Bronchial epithelial cell (primary cell): ENCODE measurements at places on chromosomes 2 and 18. TPM values are rescaled to one million over a fixed set of nuclear protein-coding genes. Genes with fewer than 3 reads are reported as not detected.

The ONECUT2 gene
- total RNA-seq: under 0.01 TPM in 2 replicates

GRCh38 chr18:8952769-8953760, 149.4 kb upstream of the NDUFV2 start:
- DNase-seq: peak; percentile 73

DNA sequence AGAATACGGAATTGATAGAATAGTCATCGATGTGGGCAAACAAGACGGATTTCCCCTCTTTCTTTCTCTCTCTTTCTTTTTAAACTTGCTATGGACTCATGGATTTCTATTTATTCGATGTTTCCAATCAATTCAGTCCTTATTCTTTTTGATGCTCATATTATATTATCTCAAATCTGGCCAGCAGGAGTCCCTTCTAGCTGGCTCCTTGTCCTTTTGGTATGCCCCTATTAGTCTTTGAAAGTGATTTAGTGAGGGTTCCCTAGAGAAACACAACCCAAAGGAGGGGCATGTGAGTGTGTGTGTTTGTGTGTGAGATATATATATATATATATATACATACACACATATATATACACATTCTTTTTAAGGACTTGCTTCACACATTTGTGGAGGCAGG, 23.5 kb upstream of the BIN1 start:
- DNase-seq: no peak

DNA sequence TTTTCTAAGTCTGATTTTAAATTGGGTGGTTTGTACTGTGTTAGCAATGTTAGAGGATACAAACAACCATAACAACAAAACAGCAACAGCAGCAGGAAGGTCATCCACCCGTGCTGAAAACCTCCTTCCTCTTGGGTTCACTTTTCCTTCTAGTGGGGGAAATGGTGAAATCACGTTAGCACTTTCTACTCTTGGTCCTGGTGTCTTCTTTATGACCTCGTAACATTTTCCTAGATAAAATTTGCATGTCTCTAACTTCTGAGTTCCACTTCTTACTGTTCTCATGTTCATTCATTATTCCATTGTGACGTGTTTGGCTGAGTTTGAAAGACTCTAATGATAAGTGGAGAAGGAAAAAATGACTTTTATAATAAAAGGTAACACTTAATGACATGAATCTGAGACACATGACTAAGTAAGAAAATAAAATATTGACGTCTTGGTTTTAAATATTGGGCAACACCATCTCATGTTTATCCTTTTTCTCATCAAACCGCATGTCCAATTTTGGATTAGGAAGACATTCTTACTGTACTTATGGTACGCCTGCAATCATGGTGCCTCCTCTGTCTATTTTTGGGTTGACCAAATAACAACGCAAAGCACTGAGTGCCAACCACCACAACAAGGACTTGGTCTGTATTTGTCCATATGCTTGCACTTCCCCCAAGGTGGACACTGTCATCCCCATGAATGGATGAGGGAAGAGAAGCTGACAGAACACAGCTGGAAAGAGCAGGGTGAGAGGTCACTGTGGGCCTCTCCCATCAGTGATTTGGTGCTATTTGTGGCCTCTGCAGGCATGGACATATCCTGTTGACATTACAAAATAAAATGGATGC, 25.7 kb upstream of the IL1R1 start:
- DNase-seq: peak; percentile 36

The TMEFF2 gene
- not detected in 2 replicates for total RNA-seq

- peak; percentile 50 for DNase-seq
These were observed 94.9 kb downstream of the DSEL start for GRCh38 chr18:67421651-67422050.

DNA sequence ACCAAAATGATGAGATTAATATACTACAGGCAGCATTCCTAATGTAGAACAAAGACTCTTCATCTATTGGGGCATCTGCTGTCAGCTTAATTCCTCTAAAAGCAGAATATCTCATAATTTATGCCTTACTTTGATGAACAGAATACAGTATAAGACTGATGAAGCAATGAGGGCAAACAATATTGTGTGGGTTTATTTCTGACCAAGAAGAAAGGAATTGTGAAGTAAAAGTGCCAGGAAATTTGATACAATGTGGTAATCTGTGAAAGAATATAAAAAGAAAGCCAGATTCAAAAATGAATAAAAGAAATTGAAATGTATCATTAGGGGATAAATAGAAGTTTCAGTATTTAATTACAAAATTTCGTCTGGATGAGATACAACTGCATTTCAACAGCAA, 78.8 kb upstream of the TTC21B start:
- peak; percentile 65 for DNase-seq

- peak; percentile 7 for DNase-seq
These were observed 274.8 kb downstream of the AGAP1 start for GRCh38 chr2:235768606-235769005.

The ELAC1 gene
- total RNA-seq: 2.6 and 3.6 TPM in 2 replicates

DNA sequence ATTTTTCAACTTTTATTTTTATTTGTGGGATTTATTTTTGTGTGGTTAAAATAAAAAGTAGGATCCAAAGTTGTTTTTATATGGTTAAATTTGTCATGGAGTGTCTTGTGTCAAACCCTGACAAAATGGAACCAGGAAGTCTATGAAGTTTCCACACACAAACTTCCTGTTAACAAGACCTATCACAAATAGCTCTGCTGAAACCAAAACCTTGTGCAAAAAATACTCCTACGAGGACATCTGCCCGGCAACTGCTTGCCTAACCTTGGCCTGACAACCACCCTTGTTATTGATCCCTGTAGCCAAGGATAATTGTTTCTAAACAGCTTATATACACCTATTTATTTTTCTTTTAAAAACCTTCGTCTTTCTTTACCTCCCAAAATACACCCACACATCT, 389.6 kb downstream of the TRIB2 start:
- no peak for DNase-seq
